ENCODE measurements at places on chromosomes 13 and 19.

DNA sequence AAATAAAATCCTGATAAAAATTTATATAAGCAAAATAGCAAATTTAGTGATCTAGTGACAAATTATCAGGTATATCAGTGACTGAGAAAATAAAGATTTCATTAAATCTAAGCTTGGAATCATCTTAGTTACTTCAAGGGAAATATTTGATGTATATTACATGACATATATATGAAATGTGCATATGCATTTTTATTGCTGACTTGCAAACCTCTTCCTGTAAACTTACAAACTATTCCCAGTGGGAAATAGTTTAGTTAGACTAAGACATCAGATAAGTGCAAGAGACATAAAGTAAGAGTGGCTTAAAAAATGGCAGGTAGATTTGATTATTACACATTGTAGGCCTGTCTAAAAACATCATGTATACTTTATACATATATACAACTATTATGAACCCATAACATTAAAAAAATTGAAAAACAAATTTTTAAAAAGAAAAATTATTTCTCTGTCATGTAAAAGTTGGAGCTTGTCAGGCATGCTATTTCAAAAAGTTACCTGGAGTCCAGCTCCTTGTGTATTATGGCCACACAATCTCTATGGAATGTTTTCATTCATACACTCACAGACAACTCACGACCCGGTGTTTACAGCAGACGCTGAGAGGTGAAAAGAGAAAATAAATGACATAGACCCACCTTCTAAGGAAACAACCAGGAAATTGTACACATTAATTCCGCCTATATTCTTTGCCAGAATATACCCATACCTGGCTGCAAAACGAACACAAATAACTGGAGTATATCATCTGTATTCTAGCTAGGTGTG lies 724.5 kb downstream of the SLITRK6 start:
- no peak for DNase-seq

GRCh38 chr13:98651744-98652143 lies 74.8 kb upstream of the STK24 start:
- no peak for DNase-seq

GRCh38 chr13:28322256-28322905 lies 172.5 kb downstream of the FLT1 start:
- no peak for DNase-seq

DNA sequence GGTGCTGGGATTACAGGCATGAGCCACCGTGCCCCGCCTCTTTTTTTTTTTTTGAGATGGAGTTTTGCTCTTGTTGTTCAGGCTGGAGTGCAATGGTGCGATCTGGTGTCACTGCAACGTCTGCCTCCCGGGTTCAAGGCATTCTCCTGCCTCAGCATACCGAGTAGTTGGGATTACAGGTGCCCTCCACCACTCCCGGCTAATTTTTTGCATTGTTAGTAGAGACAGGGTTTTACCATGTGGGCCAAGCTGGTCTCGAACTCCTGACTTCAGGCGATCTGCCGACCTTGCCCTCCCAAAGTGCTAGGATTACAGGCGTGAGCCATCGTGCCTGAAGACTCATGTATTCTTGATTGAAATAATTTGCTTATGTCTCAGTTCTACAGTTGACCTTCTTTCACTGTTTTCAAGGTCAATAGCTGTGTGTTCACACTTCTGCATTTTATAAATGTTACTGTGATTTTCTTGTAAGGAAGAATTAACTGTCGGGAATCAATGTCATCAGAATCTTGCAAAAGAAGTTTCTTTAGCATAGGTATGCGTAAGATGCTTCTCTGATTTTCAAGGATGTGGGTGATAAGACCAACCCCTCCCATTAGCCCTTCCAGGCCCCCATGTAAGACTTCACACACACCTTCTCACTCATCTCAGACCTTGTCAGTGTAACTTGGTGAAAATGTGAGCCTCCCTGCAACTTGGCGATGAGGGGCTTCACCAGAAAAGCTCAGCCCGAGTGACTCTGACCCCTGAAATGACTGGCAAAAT lies 12.7 kb upstream of the ZNF701 start:
- no peak for DNase-seq

- DNase-seq = no peak
Measured at GRCh38 chr13:75318138-75318833, 163.7 kb downstream of the TBC1D4 start.
